ENCODE measurements at places on chromosomes 7 and 10.

DNA sequence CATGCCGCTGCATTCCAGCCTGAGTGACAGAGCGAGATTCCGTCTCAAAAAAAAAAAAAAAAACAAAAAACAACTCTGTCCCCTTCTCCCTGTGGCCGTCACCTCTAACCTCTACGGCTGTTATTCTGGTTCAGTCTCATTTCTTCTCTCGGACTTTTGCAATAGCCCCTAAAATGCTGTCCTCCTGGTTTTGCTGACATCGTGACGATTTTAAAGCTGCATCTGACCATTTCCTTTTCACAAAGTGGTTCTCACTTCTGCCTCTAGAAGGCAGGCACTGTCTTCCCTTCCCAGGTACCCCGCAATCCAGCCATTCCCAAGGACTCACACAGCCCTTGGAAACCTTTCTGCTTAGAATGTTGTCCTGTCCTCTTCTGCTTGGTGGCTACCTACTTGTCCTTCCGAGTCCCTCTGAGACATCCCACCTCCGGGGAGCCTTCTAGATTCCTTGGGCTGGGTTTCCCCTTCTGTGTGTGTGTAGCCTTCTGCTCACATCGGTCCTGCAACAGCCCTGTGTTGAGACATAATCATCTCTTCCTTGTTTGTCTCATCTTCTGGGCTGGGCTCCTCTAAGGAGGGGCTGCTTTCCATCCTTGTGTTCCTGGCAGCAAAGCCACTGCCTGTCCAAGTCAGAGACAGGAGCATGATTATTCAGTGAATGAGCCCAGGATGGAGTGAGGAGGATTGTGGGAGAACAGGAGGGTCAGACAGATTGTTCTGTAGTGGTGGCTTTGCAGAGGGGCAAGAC is 83.1 kb downstream of the GRK5 start:
- DNase-seq, result no peak

- no peak for DNase-seq
Observed at GRCh38 chr10:90579602-90580242, 278.1 kb downstream of the HTR7 start.

DNA sequence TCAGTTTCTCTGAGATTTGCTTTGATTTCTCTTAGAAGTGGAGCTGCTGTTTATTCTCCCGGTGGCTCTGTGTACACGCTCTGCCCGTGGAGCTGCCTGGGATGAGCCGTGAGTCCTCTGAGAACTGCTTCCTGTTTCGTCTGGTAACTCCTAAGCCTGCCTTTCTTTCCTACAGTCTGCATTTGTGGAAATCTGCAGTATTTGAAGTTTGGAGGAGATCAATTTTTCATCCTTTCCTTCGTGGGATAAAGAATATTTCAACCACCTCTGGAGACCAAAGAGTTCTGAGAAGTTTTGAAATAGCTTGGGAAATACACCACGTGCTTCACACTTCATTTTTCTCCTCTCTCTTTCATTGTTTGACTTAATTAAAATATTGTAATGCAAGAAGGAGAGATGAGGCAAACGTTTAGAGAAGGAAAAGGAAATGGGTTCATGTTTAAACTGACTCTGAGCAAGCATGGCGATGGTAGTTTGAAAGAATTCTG is 311.9 kb downstream of the LRMDA start:
- DNase-seq, result no peak

DNA sequence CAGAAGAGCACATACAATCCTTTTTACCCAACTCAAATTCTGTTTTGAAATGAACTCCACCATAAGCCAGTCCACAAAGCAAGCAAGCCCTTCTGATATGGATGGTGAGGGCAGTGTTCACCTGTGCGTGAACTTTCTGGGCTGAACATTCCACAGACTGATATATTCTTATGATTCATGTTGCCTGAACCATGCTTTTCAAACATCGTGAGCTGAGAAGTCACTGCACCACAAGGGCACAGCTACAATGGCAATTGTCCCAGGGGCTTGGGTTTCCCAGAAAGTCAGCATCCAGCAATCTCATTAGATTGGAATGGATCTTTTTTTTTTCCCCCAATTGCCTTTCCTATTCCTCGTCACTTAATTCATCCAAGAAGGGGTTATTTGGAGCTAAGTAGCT is 86.9 kb upstream of the ZNF438 start:
- DNase-seq, result no peak

GRCh38 chr7:72058579-72058978 is 353.6 kb downstream of the CALN1 start:
- no peak for DNase-seq

DNA sequence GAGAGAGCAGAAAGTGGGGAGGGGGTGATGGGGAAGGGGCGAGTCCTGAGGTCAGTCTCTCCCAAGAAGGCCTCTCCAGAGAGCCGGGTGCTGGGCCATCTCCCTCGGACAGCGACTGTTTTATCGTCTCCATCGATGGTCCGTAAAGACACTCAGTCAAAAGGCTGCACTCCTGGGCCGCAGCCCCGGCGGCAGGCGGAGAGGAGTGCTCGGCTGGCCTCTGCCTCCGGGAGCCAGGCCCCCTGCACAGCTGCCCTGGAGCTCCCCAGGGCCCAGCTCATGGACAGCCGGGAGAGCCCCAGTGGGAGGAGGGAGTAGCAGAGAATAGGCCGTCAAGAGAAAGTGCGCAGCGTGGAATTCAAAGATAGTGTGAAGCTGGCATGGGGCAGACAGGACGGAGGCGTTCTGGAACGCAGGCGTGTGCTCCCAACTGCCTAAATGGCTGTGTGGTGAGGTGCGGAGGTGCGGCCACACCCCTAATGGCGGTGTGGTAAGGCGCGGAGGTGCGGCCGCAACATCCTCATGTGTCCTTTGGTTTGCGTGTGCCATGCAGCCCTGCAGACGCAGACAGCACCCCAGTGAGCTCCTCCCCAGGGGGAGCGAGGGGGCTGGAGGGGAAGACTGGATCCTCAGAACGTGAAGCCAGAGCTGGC is 477.5 kb upstream of the FOXK1 start:
- no peak for DNase-seq

- DNase-seq, result no peak
Observed at GRCh38 chr10:62071846-62072281, 170.4 kb downstream of the ARID5B start.

DNA sequence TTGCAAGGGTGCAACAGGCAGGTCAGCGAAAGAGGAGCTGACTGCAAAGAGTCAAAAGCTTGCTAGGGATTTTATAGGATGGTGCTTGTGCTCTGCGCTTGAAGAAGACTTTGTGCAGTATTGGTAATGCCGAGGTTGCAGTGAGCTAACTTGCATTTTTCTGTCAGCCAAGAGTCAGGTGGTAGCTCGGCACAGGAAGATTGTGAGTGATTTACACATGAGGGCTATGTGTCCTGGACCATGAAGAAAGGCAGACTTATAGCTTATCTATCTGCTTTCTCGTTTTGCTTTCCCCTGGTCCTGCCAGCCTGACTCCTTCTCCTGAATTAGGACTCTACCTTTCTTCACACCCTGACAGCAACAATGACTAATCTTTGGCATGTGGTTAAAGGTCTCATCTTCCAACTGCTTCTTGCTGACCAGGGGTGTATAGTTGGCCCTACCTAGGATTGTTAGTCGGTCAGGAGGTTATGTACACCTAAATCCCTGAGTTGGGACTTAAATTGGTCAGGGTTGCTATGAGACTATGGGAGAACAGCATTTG is 4.1 kb upstream of the SYPL1 start:
- DNase-seq, result no peak

DNA sequence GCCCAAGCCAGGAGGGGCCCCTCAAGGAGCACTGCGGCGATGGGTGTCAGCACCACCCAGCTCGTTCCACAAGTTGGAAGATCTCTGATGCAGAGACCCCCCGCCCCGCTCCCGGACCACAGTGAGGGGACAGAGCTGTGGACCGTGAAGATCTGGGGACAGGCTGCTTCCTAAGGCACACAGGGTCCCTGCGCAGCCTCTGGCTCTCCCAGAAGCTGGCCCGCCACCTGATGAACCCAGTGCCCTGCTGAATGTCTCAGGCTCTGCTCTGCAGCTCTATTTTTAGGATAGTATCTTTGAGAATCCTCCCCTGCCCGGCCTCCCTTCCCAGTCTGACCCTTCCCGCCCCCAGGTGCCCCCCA is 29.7 kb downstream of the GBX1 start:
- no peak for DNase-seq
